ENCODE measurements at places on chromosomes 1 and 21.

DNA sequence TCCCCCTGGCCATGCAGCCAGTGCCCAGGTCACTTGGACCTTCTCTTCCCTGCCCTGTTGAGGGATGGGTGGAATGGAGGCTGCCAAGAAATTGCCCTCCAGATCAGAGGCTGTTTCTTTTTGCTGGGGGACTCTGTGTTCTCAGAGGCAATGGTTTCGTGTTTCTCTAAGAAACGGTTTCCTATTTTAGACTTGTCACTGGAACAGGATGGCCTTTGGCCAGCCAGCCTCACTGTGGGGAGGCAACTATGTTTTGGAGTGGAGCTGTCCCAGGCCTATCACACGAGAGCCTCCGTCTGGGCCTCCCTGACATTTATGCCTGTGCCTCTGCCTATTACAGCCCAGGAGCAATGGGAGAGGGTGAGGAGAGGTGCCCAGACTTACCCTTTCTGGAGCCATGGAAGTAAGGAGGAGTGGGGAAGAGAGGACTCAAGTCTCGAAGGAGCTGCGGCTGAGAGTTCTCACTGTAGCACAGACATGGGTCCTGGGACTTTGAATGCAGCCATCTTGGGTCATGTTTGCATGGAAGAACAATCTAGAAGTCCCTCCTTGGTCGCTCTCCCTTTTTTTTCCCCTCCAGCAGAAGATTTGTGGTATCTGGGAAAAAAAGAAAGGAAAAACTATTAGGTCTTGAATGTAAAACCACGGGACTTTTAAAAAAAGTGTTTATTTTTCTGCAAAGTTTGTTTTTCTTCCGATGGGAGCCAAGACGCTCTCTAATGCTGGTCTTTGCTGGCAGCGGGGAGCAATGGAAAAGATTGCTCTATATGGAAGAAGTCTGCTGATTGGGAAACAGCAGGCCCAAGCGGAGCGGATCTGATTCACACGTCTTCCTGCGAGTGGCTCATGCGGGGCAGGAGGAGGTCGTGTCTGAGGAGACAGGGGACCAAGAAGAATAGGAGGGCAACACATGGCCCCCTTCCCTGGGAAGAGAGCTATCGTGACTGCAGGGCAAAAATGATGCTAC lies 219.2 kb downstream of the FOXD2 start:
- DNase-seq = no peak

- DNase-seq = peak; percentile 68
Measured at GRCh38 chr1:241531195-241532161, 700 bp upstream of the KMO start.

DNA sequence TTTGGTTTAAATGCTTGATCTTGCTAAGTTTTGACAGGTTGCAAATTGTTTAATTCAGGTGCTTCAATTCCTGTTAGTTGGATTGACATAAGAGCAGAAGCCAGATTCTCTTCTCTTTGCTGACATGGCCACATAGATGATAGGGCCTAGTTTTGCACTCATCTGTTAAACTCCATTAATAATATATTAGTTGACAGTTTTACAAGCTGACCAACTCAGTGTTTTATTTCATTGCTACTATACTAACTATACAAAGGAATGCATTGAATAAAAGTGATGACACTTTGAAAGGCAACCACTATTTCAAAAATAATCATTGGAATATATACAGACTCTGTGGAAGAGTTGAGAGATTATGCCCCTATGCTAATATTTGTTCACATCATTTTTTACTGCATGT lies 255.6 kb upstream of the DPYD start:
- no peak for DNase-seq

- DNase-seq = no peak
Measured at GRCh38 chr1:183506561-183506960, 34.3 kb downstream of the SMG7 start.

DNA sequence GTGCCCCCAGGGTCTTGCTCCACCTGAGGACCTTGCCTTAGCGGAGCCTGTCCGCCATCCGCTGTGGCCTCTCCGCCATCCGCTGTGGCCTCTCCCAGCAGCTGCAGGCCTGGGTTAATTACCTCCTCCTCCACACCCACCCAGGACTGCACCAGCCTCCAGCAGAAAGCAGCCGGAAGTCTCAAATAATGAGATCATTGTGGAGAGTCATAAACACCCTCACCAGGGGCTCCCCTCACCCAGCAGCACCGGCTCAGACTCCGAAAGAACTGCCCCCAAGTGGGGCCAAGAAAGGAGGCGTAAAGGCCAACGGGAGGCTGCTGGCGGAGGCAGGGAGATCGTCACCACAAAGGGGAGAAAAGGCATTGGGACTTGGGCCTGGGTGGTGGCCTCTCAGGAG lies 10.7 kb upstream of the GPR153 start:
- DNase-seq = no peak

DNA sequence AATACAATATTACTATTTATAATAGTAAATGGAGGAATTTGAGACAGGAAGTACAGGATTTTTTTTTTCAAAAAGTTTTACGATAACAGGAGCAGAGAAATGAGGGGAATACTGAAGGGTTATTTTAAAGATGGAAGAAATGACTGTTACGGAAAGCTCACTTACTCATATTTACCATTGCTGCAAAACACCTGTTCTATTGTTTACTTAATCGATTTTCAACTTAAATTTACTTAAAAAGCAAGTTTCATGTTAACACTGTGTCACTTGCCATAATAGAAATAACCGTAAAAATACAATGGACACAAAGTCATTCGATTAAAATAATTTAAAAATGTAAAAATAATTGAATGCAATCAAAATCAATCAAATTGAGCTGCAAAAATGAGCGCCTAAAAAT lies 3.4 kb upstream of the EXO1 start:
- DNase-seq = no peak

GRCh38 chr1:20507248-20507563 lies 745 bp downstream of the MUL1 start:
- no peak for DNase-seq

DNA sequence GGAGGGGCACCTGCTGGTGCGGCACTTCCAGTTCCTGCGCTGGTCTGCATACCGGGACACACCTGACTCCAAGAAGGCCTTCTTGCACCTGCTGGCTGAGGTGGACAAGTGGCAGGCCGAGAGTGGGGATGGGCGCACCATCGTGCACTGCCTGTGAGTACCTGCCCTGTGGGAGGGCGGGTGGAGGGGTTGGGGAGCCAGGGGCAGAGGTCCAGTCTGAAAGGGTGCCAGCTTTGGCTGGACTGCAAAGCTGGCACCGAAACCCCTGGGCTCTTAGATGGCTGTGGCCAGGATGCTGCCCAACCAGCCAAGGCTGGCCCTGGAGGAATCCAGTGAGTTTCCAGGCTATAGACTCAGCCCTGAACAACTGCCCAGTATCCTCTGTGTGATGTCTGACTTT lies 87.3 kb downstream of the PTPRU start:
- no peak for DNase-seq

DNA sequence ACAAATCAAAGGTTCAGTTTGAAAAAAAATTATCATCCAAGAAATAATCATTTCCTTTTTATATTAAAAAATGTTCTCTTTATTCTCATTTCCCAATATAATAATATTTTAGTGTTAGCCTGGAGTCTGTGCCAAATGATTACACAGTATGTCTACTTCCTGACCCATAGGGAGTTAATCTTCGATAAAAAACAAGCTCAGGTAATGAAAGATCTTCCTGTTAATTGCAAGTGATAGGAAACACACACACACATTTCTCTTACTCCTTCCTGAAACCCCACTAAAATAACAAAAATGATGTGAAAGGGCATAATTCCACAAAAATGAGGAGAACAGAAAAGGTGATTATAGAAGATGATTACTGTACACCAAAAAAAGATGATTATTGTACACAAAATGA lies 123.5 kb upstream of the CXADR start:
- no peak for DNase-seq

GRCh38 chr21:28537371-28538079 lies 455.2 kb downstream of the LTN1 start:
- DNase-seq = no peak

DNA sequence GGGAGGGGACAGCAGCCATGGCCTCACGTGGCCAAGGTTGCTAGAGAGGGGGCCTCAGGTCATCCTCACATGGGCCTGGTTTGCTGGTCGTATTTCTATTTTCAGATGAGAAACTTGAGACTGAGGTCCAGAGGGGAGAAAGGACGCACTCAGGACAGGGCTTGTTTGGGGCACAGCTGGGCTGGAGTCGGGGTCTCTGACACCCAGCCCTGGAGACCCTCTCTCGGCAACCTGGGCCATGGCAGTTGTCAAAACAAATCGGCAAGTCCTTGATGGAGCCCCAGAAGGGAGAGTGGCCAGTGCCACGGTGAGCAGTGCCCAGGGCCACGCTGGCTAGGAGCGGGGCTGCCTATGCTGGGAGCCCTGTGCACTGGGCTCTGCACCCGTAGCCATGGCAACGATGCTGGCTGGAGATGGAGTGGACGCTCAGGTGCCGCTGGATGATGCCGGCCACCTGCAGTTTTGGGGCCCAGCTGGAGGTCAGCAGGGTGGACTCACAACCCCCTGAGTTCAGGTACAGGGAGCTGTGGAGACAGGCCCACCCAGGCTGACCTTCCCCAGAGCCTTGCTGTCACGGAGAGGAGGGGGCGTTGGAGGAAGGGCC lies 11.1 kb downstream of the LRRC3 start:
- DNase-seq = no peak

GRCh38 chr1:232932486-232933425 lies 17.7 kb upstream of the NTPCR start:
- no peak for DNase-seq

- peak; percentile 76 for DNase-seq
Measured at GRCh38 chr1:161044908-161045735, 655 bp downstream of the USF1 start.

- no peak for DNase-seq
Measured at GRCh38 chr1:40395190-40396175, 22.0 kb downstream of the SMAP2 start.

GRCh38 chr1:246350745-246351144 lies 156.3 kb downstream of the SMYD3 start:
- DNase-seq = no peak

DNA sequence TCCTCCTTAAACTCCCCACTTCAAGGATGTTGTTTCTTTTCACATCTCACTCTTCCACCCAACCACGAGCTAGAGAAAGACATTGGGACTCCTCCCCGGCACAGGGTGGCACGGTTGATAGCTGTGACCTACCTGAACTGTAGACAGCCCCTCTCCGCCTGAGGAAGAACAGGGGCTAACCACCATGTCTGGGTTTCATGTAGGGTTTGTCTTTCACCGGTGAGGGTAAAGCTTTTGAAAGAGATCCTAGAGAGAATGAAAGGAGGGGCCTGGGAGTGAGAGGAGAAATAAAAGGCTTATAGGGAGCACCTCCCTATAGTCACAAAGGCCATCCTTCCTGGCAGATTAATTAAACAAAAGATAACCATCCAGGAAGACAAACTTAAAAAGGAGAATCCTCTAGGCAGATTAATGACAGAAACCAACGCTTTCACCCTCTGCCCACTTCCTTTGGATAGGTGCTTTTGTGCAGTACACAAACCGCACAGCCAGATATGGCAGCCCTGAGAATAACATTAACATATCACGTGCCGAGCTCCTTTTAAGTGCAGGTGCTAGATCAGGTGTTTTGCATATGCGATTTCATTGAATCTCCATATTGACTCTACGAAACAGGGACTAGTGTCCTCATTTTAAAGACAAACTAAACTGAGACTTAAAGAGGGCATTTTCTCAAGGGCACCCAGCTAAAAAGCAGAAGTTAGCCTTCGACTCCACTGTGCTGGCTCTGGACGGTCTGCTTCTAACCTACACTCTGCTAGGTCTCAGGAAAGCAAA lies 178.1 kb upstream of the RUNX1 start:
- peak; percentile 66 for DNase-seq

DNA sequence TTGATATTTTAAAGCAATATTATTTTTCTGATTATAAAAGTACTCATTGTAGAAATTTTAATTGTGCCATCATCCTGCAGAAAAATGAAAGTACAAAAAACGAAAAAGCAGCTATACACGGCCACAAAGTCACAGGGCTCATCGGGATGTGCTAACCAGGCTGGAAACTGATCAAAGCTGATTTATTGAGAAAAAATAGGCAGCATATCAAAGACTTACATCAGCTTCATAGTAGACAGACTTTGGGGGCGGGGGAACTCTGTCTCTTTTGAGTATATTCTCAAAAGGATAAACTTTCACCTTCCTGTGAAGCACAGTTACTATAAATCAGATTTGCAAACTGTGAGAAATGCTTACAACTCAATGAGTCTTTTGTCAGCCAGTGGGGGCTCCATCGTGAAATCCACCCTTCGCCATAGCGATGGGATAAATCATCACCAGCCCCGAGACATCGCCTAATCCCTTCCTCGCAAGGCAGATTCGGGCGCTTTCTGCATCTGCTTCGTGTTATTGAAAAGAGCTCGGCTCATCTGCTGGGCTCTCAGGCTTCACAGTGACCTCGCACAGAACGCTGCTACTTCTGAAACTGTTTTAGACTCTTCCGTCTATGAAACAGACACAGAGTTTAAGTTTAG lies 69.2 kb upstream of the ERG start:
- DNase-seq = no peak

GRCh38 chr1:44515416-44515815 lies 110.4 kb downstream of the RNF220 start:
- DNase-seq = no peak

DNA sequence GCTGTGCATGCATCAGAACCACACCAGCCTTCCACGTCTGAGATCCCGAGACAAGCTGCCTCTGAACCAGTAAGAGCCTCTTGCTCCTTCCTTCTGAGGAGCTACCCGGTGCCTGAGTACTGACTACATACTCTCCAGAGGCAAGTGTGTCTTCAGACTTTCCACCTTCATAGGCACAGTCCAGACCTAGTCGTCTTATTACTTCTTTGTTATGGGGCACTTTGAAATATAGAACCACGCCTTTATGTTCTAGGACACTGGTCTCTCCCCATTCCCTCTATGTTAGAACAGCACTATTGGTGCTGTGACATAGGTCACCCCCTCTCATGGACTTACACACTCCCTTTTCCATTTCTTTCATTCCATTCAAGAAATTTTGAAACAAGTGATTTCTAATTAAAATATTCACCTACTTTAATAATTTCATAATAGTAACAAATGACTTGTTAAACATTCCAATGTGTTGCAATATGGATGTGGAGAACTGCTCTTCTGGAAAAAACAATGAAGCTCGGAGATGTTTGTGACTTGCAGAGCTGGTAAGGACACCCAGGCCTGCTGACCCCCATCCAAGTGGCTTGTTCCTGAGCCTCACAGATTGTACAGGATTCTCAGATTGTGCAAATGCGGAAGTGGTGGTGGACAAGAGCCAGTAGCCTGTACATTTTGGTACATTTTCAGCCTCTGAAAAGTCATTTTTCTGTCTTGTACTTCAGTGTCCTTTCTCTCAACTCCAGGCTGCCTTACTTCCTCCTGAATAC lies 76.1 kb upstream of the SIPA1L2 start:
- no peak for DNase-seq
